ENCODE measurements at places on chromosomes 6 and 20.

DNA sequence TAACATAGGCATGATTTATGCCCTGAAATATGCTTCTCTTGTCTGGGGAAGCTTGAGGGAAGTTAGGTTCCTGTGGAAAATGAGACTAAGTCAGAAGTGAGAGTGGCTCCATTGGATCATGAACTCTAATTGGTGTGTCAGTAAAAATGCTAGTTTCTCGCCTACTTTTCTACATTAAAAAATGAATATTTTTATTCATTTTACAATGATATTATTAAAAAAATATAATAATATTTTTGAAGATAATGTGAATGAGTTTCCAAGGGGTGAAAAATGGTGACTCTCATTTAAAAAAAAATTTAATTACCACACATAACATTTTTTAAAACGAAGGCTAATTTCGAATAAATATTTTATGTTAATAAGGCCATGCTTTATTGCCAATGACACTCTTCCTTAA is 84.2 kb downstream of the HIVEP1 start:
- DNase-seq, result no peak

DNA sequence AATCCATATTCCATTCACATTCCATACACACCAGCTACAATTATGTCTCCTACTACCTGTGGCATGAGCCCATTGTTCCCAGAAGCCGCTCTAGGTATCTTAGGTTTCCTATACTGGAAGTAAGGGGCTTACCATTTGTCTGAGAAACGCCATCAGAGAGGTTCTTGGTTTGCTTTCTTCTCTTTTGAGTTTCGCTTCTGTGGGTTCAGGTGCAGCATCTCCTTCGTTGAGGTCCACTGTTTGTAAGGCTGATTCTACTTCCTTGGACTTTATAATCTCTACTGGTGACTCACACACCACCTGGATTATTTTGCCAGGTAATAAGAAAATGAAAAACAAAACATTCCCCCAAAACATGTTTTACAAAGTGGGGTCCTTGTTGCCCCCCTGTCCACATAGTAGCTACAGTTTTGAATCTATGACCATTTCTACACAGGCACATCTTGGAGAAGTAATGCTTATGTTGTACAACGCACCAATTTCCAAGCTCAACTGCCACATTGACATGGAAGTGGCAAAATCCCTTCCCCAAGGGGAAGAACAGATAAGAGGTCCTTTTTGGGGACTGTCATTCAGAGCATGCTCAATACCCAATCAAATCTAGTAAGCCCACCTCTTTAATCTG is 103.5 kb downstream of the BCAS1 start:
- DNase-seq, result no peak

- peak; percentile 27 for DNase-seq
Measured at GRCh38 chr6:75344455-75344854, 59.9 kb upstream of the TMEM30A start.

- no peak for DNase-seq
Measured at GRCh38 chr6:161400671-161401070, 126.8 kb upstream of the AGPAT4 start.

GRCh38 chr6:166296035-166296883 is 11.9 kb downstream of the PRR18 start:
- no peak for DNase-seq

DNA sequence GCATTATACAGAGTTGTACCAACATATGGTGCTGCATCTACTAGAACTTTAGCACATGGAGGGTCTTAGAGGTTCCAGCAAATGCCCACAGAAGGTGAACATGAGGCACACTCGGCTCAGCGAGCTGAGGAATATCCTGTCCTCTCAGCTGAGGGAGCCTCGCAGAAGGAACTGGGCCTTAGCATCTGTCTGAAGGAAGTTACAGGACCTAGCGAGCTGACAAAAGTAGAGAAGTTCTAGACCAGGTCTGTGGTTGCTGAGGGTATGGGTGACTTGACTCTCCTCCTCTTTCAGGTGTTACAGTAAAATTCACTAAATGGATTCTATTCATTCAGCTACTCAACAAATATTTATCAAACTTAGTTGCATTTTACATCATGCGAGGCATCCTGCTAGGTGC is 157.2 kb downstream of the ZDHHC14 start:
- no peak for DNase-seq

- DNase-seq, result no peak
Measured at GRCh38 chr6:150200428-150201100, 57.7 kb downstream of the PPP1R14C start.

DNA sequence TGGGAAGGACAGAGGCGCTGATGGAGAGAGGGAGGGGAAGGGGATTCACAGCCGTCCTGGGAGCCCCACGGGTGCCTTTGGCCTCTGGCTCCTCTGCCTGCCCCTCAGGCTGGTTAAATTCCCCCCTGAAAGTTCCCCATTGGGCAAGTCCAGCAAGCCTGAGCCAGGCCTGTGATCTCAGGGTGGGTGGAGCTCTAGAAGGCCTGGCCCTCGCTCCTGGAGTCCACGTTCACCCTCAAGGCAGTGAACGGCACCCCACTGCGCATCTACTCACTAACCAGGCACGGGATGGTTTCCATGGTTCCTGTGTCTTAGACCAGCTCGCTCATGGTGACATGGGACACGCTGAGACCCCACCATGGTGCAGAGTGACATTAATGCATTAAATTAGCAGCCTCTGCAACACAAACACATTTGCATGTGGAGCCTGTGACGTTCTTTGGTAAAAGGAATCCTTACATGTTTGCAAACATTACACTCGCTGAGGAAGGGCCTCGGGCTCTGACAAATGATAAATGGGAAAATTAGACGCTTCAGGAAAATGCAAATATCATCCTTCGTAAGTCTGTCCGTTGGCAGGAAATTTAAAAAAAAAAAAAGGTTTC is 452.7 kb downstream of the PREX1 start:
- no peak for DNase-seq

GRCh38 chr20:1555952-1556351 is 1.6 kb downstream of the SIRPD start:
- no peak for DNase-seq

GRCh38 chr6:144336900-144337299 is 51.8 kb downstream of the UTRN start:
- no peak for DNase-seq

GRCh38 chr20:33262658-33263065 is 20.4 kb upstream of the BPIFB1 start:
- peak; percentile 30 for DNase-seq

DNA sequence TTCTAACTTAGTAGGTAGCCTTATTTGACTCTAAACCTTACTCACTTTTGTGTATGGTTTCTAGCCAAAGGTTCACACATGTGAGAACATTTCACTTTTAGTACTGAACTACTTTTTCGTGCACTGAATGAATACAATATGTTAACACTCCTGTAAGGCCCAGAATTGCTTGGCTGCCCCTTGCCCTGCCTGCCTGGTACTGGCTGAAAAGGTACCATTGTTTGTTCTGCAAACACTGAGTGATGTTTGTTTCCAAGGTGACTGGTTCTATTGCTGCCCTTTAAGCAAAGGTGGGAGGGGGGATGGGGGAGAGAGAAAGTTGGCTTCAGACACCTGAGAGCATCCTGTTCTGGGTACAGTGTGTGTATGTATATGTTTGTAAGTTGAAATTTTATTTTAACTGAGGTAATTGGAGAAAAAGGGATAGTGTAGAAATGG is 31.2 kb downstream of the RREB1 start:
- DNase-seq, result no peak

GRCh38 chr6:15398633-15399275 is 152.9 kb downstream of the JARID2 start:
- no peak for DNase-seq

GRCh38 chr20:54435015-54435414 is 40.4 kb upstream of the DOK5 start:
- no peak for DNase-seq
